ENCODE measurements at places on chromosomes 4 and X. TPM values are rescaled to one million over a fixed set of nuclear protein-coding genes. Genes with fewer than 3 reads are reported as not detected.

- H3K27ac ChIP-seq = no peak overlapping the region
- no peak for DNase-seq
- no peaks in the 10 kb centered on the region for H3K4me1 ChIP-seq
- no peak overlapping the region for H3K4me3 ChIP-seq
- H3K27me3 ChIP-seq = no peaks in the 10 kb centered on the region
These were observed 145.9 kb downstream of the PPA2 start for GRCh38 chr4:105327956-105328355.

F8 gene
- 0.66 TPM for total RNA-seq

GRCh38 chr4:26086621-26087441 lies 172.8 kb downstream of the SMIM20 start:
- no peak overlapping the region for H3K27ac ChIP-seq
- H3K27me3 ChIP-seq = no peaks in the 10 kb centered on the region
- no peak overlapping the region for H3K4me3 ChIP-seq
- H3K36me3 ChIP-seq = no peaks in the 10 kb centered on the region
- H3K4me1 ChIP-seq = peaks cover 20% of the 10 kb centered on the region

AFM gene
- total RNA-seq = not detected

- no peak overlapping the region for H3K4me3 ChIP-seq
- DNase-seq = no peak
- H3K4me1 ChIP-seq = peaks cover 3% of the 10 kb centered on the region
- no peaks in the 10 kb centered on the region for H3K36me3 ChIP-seq
- peaks cover 9% of the 10 kb centered on the region for H3K27me3 ChIP-seq
- no peak overlapping the region for H3K27ac ChIP-seq
These were observed 103.6 kb downstream of the PHOX2B start for GRCh38 chr4:41644915-41645295.

DNA sequence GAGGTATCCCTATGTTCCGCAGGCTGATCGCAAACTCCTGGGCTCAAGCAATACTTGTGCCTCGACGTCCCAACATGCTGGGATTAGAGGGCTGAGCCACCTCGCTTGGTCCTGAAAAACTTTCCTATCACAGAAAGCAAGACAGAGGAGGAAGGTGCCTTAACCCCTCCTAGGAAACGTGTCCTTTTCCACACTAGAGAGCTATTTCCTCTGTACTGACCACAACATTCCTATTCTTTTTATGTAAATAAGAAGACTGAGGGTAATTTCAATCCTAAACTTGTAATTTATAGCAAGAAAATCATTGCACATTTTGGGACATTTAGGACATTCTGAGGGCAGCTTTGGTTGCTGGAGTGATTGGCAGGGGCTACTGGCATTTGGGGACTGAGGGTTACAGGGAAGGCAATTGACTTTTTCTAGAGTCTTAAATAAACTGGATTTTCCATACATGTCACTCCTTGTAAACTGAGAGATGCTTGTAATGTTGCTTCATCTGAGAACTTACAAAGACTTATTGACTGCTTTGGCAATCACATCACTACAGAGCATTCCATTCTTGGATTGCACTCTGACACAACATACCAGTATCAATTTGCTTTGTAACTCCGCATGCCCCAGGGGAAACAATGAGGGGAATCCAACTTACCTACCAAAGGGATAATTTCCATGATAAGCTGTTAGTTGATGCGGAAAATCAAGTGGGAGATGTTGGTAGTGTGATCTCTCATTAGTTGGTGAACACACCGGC lies 15.6 kb downstream of the XAGE3 start:
- H3K4me3 ChIP-seq = no peak overlapping the region
- no peaks in the 10 kb centered on the region for H3K27me3 ChIP-seq
- H3K36me3 ChIP-seq = no peaks in the 10 kb centered on the region
- H3K4me1 ChIP-seq = no peaks in the 10 kb centered on the region
- DNase-seq = no peak

GRCh38 chr4:131316086-131316485 lies 1833.0 kb upstream of the PCDH10 start:
- H3K4me3 ChIP-seq = no peak overlapping the region
- H3K36me3 ChIP-seq = no peaks in the 10 kb centered on the region
- no peaks in the 10 kb centered on the region for H3K27me3 ChIP-seq
- H3K27ac ChIP-seq = no peak overlapping the region

GRCh38 chrX:112053169-112053568 lies 29.4 kb downstream of the TRPC5 start:
- no peak overlapping the region for H3K27ac ChIP-seq
- no peaks in the 10 kb centered on the region for H3K4me1 ChIP-seq
- DNase-seq = no peak
- no peak overlapping the region for H3K4me3 ChIP-seq
- no peaks in the 10 kb centered on the region for H3K36me3 ChIP-seq

DNA sequence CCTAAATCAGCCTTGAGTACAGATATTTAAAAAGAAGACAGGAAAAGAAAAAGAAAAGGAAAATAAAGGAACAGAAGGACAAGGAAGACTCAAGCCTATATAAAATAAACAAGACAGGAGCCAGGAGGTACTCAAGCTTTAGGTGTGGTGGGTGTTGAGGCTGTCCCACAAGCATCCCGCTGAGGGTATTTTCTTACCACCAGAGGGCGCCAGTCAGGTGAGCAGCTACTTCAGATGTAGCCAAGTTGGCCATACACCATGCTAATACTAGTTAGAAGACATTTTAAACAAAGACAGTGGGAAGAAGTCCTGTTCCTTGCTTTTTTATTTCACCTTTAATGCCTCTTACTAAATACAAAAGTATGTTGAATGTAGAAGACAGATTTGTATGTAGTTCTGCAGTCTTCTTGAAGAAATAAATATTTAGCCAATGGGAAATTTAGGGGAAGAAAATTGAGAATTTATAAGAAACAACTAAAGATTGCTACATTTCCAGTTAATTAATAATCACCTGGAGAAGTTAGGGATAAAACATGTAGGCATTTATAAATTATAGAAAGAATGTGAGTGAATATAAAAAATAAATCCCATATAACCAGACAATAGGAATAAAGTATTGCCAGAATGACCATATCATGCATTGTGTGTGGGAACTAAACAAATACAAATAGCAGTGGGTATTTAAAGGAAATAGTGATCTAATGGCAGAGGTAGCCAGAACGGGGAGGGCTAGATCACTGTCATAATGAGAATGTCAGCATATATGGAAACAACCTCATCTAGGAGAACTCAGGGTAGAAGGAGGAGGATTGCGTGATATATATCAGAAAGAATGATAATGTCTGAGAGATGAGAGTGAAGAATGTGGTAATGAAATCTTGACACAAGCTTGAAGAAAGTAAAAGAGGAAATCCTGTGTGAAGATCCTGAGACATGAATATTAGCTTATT lies 71.0 kb downstream of the MTHFD2L start:
- DNase-seq = peak; percentile 62
- H3K36me3 ChIP-seq = no peaks in the 10 kb centered on the region

DNA sequence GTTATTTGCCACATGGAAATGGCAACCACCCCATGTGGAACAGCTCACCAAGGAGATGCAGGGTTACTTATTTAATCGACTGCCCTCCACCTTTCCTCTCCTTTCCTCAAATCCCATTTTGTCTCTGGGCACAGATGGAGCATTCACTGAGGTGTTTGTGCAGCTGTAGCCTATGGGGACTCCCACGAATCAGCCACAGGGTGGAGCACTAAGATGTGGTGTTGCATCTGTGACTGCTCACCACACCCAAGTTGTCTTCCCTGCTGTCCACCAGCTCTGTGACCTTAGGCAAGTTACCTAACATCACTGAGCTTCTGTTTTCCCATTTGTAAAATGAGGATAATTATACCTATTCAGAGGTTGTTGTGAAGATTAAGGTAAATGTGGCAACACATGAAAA lies 252.4 kb upstream of the CPEB2 start:
- H3K4me1 ChIP-seq = no peaks in the 10 kb centered on the region
- H3K36me3 ChIP-seq = no peaks in the 10 kb centered on the region
- DNase-seq = no peak
- H3K27me3 ChIP-seq = no peaks in the 10 kb centered on the region

LNX1 gene
- total RNA-seq = not detected

DNA sequence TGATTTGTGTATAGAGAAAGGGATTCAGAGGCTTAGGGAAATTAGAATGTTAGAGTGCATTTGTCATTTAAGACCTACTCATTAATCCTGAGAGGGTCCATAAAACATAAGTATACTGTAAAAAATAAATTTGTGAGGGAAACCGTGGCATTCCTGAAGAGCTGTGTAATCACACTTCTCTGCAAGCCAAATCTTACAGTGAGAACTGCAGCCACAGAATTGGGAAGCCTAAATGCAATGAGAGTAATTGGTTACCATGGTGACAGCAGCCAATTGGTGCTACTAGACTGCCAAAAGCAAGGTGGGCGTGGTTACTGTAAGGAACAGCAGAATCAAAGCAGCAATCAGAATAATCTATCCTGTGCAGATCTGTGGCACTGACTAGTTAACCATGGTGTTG lies 345.2 kb upstream of the GRID2 start:
- no peak overlapping the region for H3K4me3 ChIP-seq
- no peaks in the 10 kb centered on the region for H3K27me3 ChIP-seq
- no peaks in the 10 kb centered on the region for H3K36me3 ChIP-seq
- DNase-seq = no peak

GRCh38 chrX:120137439-120137838 lies 21.0 kb upstream of the RHOXF2 start:
- no peaks in the 10 kb centered on the region for H3K27me3 ChIP-seq
- H3K4me3 ChIP-seq = no peak overlapping the region
- no peaks in the 10 kb centered on the region for H3K36me3 ChIP-seq
- no peak overlapping the region for H3K27ac ChIP-seq
- DNase-seq = no peak
- H3K4me1 ChIP-seq = no peaks in the 10 kb centered on the region

DNA sequence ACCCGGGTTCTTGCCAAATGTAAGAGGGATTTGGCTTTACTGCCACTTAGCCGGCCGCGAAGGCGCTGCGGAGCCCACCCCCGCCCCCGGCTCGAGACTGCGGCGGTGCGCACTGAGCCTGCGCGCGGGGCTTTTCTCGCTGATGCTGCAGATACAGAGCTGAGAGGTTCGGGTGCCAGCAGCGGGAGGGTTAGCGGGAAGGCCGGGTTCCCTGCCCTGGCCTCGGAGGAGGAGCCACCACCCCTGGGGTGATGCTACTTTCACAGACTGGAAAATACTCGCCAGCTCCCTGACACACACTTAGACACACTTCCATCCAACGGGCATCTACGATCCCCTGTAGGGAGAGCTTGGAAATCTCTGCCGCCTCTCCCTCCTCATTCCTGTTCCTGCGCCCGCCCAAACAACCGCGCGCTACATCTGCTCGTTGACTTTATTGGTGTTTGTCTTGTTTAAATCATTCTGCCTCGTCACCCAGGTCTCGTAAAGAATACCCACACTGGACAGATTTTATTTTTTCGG lies 2.1 kb upstream of the PCDH7 start:
- peaks cover 45% of the 10 kb centered on the region for H3K4me1 ChIP-seq
- no peak overlapping the region for H3K27ac ChIP-seq
- no peak for DNase-seq
- H3K36me3 ChIP-seq = no peaks in the 10 kb centered on the region
- peaks cover 49% of the 10 kb centered on the region for H3K27me3 ChIP-seq
- peak overlapping the region; percentile 41 for H3K4me3 ChIP-seq

DNA sequence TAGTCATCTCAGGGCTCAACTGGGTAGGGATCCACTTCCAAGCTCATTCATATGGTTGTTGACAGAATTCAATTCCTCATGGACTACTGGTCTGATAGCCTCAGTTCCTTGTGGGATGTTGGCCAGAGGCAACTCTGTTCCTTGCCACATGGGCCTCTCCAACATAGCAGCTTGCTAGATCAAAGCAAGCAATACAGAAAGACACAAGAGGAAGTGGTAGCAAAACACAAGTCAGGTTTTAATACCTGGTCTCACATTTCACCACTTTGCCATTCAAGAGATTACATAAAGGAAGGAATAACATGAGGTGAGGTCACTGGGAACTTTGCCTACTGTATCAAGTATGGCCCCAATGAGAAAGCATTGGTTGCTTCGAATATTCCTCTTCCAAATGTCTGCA lies 79.2 kb downstream of the PRSS12 start:
- H3K27me3 ChIP-seq = no peaks in the 10 kb centered on the region
- H3K4me1 ChIP-seq = peaks cover 9% of the 10 kb centered on the region
- H3K4me3 ChIP-seq = no peak overlapping the region
- H3K27ac ChIP-seq = no peak overlapping the region
- DNase-seq = no peak
- no peaks in the 10 kb centered on the region for H3K36me3 ChIP-seq

- no peak for DNase-seq
- no peaks in the 10 kb centered on the region for H3K4me1 ChIP-seq
- no peaks in the 10 kb centered on the region for H3K36me3 ChIP-seq
- H3K4me3 ChIP-seq = no peak overlapping the region
These were observed 5.0 kb downstream of the LNX1 start for GRCh38 chr4:53586121-53586816.

DNA sequence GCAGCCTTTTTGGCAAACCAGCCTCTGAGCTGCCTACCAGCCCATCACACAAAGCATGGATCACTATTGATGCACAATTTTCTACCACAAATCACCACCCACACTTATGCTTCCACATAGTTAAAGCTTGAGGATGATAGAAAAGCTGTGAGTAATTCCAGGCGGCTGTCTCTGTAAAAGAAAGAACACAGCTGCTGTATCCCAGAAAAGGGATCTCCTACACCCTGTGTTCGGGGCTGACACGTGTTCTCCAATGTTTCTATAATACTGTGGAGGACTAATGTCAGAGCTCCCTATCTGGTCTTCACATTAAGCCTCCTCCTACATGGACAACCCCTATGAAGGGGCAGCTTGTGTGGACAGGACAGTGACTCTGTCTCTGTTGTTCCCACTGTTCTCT lies 12.5 kb upstream of the BRS3 start:
- no peak overlapping the region for H3K4me3 ChIP-seq
- H3K4me1 ChIP-seq = no peaks in the 10 kb centered on the region
- no peaks in the 10 kb centered on the region for H3K27me3 ChIP-seq
- no peak for DNase-seq
- H3K36me3 ChIP-seq = no peaks in the 10 kb centered on the region
- H3K27ac ChIP-seq = no peak overlapping the region

- no peak overlapping the region for H3K4me3 ChIP-seq
- no peak for DNase-seq
- no peaks in the 10 kb centered on the region for H3K27me3 ChIP-seq
- H3K36me3 ChIP-seq = no peaks in the 10 kb centered on the region
- no peaks in the 10 kb centered on the region for H3K4me1 ChIP-seq
These were observed 63.2 kb upstream of the ALB start for GRCh38 chr4:73340917-73341316.

- H3K36me3 ChIP-seq = no peaks in the 10 kb centered on the region
- no peak overlapping the region for H3K4me3 ChIP-seq
- DNase-seq = no peak
These were observed 197.1 kb upstream of the MAGEB18 start for GRCh38 chrX:25941087-25941486.

RPL9 gene
- 2,639 TPM for total RNA-seq

- no peak for DNase-seq
- H3K4me1 ChIP-seq = no peaks in the 10 kb centered on the region
- H3K27ac ChIP-seq = no peak overlapping the region
- H3K27me3 ChIP-seq = no peaks in the 10 kb centered on the region
- no peak overlapping the region for H3K4me3 ChIP-seq
These were observed 174.0 kb downstream of the GLUD2 start for GRCh38 chrX:121221322-121221977.

DNA sequence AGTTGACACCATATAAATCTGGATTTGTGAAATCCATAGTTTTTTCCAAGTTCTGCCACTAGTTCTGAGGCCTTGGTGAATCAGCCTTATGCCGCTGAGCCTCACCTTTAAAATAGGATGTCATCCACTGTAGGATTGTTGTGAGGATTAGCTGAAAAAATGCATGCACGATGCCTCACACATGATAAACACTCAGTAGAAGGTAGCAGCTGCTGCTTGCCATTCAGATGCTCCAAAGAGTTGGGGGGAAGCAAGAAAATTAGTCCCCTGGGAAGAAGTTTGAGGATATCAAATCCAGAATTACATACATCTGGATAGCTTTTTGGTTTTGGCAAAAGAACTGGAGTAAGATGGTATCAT lies 7.4 kb downstream of the MMAA start:
- H3K4me1 ChIP-seq = peaks cover 4% of the 10 kb centered on the region
- no peak overlapping the region for H3K27ac ChIP-seq

Measured in CD4-positive, alpha-beta T cell (primary cell).